ENCODE measurements at places on chromosomes 2 and 18. TPM values are rescaled to one million over a fixed set of nuclear protein-coding genes. Genes with fewer than 3 reads are reported as not detected.
A peak's percentile ranks its signal among the peaks of the same experiment; 100 is the strongest.

GRCh38 chr2:58416696-58417095, 175.6 kb upstream of the FANCL start:
- DNase-seq = no peak

VWA3B gene
- total RNA-seq = not detected

CYP26B1 gene
- total RNA-seq = not detected

IL36G gene
- total RNA-seq = not detected

ADGRF3 gene
- 0.18 TPM for total RNA-seq

DNA sequence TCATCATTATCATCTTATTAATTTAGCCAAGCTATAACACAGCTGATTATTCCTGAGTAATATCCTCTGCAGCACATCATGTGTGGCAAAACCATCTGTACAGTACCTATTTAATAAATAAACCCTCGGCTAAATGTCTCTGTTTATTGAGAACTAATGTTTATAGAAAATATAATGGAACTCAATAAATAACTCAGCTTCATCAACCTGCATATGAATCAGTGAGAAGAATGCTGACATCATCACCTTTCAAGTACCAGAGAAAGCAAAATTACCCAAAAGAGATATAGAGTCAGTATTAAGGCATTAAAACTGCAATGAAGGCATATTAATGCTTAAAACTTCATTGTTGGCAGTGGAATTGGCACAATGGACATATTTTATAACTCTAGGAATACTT, 558.3 kb downstream of the PLCL1 start:
- DNase-seq = no peak

DNA sequence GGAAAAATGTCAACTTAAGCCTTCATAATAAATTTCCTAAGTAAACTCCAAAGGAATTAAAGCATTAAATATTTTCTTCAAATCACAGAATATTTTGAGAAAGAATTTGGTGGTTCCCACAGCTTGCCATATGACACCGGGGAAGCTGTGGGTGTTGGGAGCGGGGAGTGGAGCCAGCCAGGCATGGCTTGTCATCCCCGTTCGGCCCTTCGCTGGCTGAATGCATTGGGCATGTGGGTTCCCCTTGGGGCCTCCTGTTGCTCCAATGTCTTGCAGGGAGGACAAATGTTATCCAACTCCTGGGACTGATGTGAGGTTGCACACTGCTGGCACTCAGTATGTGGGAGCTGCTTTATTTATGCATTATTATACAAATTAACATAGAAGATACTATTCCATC, 18.6 kb downstream of the NGEF start:
- peak; percentile 29 for DNase-seq

LBX2 gene
- total RNA-seq = 1.6 TPM

- DNase-seq = no peak
Observed at GRCh38 chr2:98084869-98085238, 2.1 kb upstream of the VWA3B start.

FAM237A gene
- not detected for total RNA-seq

DNA sequence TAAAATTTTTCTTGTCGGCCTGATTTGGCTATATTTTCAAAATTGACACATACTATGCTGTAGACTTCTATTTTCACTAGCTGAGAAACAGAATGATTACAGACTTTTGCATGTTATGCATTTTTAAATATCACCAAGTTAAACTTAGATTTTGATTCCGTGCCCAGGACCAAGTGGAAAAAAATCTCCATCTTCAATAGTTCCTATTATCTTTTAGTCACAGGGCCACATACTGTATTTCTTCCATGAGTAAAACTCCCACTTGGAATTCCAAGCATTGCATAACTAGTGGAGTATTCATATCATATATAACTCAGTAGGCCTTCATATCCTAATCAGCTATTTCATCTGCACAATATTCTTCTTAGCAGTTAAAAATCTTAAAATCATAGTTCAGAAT, 470.9 kb downstream of the ARHGAP15 start:
- DNase-seq = no peak

- DNase-seq = no peak
Observed at GRCh38 chr2:71166812-71167211, 36.4 kb downstream of the MPHOSPH10 start.

DNA sequence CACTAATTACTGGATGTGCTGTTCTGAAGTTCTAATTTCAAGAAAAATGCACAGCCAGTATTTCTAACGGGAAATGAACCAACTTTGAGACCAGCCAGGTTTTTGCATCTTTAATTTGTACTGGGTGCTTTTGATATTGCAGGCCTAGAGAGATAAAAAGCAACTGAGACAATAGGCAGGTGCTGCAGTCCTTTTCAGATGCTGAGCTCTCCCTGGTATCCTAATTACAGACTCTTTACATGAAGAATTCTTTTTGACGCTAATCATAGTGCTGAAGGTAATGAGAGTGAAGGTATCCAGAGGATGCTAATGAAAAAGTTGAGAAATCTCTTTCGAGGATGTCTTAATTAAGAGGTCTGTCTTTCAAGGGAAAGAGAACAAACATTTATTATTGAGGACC, 85.1 kb downstream of the SERPINB8 start:
- no peak for DNase-seq

M1AP gene
- not detected for total RNA-seq

DGUOK gene
- 94.7 TPM for total RNA-seq

DNA sequence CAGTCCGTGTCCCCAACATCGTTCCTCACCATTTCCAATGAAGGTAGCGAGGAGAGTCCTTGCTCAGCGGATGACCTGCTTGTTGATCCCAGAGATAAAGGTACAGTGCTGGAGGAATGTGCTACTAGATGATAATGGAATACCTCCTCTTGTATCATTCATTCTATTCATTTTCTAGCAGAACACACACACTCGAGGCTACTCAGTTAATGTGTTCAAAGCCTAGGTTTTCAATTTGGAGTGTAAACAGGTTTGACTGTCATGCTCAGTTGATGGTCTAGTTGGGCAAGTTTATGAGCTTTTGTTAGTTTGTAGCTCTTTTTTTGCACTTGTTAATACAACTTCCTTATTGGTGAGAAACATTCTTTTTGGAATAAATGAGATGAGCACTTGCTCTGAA, 114.2 kb downstream of the ICA1L start:
- DNase-seq = no peak

GRCh38 chr2:203994735-203995134, 58.2 kb downstream of the ICOS start:
- no peak for DNase-seq

DNA sequence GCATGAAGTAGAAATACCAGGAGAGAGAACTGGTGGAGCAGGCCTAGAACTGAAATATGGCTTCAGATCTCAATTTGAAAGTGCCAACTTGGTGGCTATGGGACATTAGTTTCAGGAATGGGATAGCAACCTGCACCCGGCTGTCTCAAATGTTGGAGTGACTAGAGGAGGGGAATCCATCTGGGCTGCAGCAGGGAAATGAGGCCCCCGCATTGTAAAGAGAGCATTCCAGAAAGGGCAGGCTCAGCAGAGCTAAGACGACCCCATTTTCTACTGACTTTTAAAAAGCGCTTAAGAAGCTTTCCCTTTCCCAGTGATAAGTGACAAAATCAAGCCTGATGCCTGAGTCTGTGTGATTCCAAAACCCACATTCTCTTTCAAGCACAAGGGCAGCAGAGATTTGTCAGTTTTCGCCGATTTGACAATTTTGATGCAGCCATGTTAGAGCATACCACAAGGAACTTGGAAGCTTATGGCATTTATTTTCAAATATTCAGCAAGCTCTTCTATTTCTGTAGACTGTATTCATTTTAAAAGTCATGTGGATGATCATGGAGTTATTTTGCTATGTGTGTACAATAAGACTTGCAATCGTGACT, 119.8 kb upstream of the ARHGAP28 start:
- DNase-seq = no peak

DNA sequence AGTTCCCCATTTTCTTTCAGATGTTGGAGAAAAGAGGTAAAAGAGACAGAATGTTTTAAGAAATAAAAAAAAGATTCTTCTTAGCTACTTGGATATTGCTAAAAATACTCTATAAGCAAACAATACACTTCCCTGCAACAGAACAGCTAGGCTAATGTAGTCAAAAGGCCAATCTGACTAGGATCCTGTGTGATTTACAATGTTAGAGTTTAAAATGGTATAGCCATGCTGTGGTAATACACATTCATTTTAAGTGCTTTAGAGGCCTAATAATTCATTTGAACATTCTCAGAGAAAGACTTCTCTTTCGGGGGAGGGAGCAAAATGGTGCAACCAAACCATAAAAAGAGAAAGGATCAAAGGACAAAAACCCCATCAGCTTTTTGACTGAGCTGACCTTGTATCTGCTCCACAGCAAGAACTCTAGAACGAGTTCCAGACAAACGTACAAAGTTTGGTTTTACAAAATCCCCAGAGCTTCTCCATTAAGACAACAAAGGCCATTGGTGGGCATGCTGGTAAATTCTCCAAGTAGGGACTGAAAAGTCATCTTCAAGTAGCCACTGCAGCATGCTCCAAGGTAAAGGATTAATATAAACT, 200.2 kb downstream of the STK39 start:
- DNase-seq = no peak

KRTCAP3 gene
- total RNA-seq = not detected

CRYGC gene
- total RNA-seq = not detected

- no peak for DNase-seq
Observed at GRCh38 chr18:48325115-48325665, 84.0 kb downstream of the ZBTB7C start.

ADD2 gene
- not detected for total RNA-seq

NABP1 gene
- total RNA-seq = 73.8 TPM

DNA sequence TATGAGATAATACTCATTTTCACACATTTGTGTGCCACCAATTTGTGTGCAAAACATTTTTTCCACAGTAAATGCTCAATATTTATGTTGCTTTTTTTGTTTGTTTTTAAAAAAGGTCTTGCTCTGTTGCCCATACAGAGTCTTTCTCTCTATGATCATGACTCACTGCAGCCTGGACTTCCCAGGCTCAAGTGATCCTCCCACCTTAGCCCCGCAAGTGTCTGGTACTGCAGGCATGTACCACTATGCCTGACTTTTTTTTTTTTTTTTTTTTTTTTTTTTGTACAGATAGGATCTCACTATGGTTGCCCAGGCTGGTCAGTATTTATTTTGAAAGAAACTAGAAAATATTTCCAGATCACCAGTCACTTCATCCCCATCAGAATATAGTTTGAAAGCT, 297.8 kb upstream of the GYPC start:
- DNase-seq = no peak

NDUFS1 gene
- 178 TPM for total RNA-seq

GRCh38 chr2:193251909-193252308, 1057.2 kb upstream of the TMEFF2 start:
- DNase-seq = no peak

PKDCC gene
- 60.1 TPM for total RNA-seq

GRCh38 chr18:58069099-58069498, 25.1 kb downstream of the NEDD4L start:
- no peak for DNase-seq

GRCh38 chr2:150618245-150618895, 130.9 kb upstream of the RND3 start:
- no peak for DNase-seq

GRCh38 chr2:75309596-75310463, 110.5 kb upstream of the TACR1 start:
- DNase-seq = no peak

- DNase-seq = no peak
Observed at GRCh38 chr2:54634021-54634420, 89.4 kb upstream of the EML6 start.

GRCh38 chr2:61750624-61751023, 103.2 kb downstream of the FAM161A start:
- DNase-seq = no peak
